Endothelial cell of coronary artery (primary cell): ENCODE measurements at places on chromosomes 1 and 21. TPM values are rescaled to one million over a fixed set of nuclear protein-coding genes. Genes with fewer than 3 reads are reported as not detected.

The LRRIQ3 gene
- 0.09 and 0.63 TPM in 2 replicates for total RNA-seq

The RGS16 gene
- total RNA-seq: under 0.01 TPM in 2 replicates

The COL6A1 gene
- 12.8 and 55.0 TPM in 2 replicates for total RNA-seq

The ORC1 gene
- 1.9 and 6.7 TPM in 2 replicates for total RNA-seq

The SERTAD4 gene
- 1.1 and 1.4 TPM in 2 replicates for total RNA-seq

The C8B gene
- total RNA-seq: not detected in 2 replicates

The F13B gene
- not detected in 2 replicates for total RNA-seq

The KPNA6 gene
- 28.3 and 32.8 TPM in 2 replicates for total RNA-seq

The FNDC5 gene
- total RNA-seq: 0.19 and 0.27 TPM in 2 replicates

The PCSK9 gene
- total RNA-seq: under 0.01 TPM in 2 replicates

The CELA2A gene
- total RNA-seq: 0.19 TPM in 1 of 2 replicates, not detected in the other

The OR2T35 gene
- not detected in 2 replicates for total RNA-seq

The MYOC gene
- total RNA-seq: not detected in 2 replicates

The PUM1 gene
- total RNA-seq: 64.9 and 90.3 TPM in 2 replicates

The TTC13 gene
- total RNA-seq: 16.5 and 19.4 TPM in 2 replicates

The FAM72A gene
- total RNA-seq: 2.5 and 4.6 TPM in 2 replicates

The TTLL7 gene
- 2.8 and 6.0 TPM in 2 replicates for total RNA-seq

The TFAP2E gene
- total RNA-seq: 0.09 TPM in 1 of 2 replicates, not detected in the other

The IL12RB2 gene
- total RNA-seq: under 0.01 TPM in 1 of 2 replicates, not detected in the other

The SV2A gene
- total RNA-seq: 0.54 and 1.6 TPM in 2 replicates

The PEX10 gene
- total RNA-seq: 27.9 and 28.8 TPM in 2 replicates

The ADAMTSL4 gene
- total RNA-seq: 0.18 and 0.56 TPM in 2 replicates

The CNR2 gene
- total RNA-seq: not detected in 2 replicates

The C4BPA gene
- total RNA-seq: not detected in 2 replicates
